ENCODE measurements at places on chromosomes 7 and 10.

DNA sequence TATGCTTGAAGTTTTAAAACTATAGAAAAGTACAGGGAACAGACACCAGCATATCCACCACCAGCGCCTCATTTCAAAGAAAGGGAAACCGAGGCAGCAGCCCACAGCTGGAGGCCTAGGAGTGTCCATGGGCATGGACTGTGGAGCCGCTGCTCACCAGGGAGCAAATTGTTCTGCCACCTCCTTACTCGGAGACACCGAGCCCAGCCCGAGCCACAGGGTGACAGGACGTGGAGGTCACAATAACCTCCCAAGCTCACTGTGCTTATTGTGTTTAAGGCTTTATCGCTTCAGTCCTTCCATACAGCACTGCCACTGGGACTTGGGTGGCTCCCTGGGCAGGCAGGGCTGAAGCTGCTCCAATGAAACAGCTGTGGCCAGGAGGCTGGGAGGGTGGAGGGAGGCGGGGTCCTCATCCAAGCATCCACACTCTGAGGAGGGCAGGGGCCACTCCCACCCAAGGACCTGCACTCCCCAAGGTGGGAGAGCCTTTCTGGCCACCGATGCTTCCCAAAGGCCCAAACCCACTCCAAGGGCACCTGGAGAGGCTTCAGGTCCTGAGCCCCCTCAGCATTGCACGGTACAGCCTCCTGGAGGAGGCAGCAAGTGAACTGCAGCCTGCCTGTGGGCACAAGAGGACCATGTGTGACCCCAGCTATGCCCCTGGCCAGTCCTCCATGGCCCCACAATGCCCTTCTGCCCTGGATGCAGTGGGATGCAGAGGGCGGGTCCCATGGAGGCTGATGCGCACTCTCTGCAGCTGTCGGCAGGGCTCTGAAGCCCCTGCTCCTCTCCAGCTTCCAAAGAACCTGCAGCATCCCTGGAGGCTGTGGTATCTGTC lies 38.7 kb upstream of the RET start:
- DNase-seq = no peak

- DNase-seq = no peak
These were observed 35.8 kb downstream of the DDIT4 start for GRCh38 chr10:72309290-72310240.

DNA sequence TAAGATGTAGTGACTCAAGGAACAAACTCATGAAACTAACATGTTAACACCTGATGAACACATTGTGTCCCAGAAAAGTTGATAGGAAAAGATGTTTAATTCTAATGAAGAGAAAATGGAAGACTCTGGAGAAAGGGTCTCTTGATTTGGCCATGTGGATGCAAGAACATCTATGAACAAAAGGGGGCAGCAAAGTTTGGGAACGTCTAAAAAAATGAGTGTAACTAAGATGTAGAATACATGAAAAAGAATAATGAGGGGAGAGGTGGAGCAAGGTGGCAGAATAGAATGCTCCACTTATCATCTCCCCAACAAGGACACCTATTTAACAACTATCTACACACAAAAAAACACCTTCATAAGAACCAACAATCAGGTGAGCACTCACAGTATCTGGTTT lies 805.1 kb downstream of the TNS3 start:
- no peak for DNase-seq

GRCh38 chr10:19970717-19971116 lies 154.5 kb downstream of the PLXDC2 start:
- DNase-seq = no peak

DNA sequence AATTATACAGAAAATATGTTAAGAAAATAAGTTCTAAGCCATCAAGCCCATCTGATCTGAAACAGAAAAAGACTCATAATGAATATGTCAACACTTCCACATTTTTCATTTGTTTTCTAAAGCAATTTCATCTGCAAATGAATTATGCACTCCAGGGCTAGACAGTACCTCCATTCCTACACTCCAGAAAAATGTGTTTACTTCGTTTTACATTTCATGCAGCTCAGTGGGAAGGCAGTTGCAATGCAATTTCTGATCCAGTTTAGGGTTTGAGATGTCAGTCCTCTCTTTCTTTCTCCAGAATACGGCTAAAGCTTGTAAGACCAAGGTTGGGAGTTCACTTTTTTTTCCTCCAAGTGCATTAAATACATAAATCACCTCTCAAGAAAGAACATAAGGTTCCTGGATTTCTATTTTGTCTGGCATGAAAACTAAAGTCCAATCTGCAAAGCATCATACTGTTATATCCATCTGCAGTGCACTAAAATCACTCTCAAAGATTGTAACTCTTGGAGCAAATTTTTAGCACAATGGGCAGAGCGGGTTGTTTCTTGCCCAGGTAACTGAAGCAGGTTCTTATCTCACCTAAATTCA lies 348.8 kb upstream of the C7orf33 start:
- no peak for DNase-seq

GRCh38 chr7:143238289-143238980 lies 16.6 kb downstream of the TAS2R40 start:
- no peak for DNase-seq

DNA sequence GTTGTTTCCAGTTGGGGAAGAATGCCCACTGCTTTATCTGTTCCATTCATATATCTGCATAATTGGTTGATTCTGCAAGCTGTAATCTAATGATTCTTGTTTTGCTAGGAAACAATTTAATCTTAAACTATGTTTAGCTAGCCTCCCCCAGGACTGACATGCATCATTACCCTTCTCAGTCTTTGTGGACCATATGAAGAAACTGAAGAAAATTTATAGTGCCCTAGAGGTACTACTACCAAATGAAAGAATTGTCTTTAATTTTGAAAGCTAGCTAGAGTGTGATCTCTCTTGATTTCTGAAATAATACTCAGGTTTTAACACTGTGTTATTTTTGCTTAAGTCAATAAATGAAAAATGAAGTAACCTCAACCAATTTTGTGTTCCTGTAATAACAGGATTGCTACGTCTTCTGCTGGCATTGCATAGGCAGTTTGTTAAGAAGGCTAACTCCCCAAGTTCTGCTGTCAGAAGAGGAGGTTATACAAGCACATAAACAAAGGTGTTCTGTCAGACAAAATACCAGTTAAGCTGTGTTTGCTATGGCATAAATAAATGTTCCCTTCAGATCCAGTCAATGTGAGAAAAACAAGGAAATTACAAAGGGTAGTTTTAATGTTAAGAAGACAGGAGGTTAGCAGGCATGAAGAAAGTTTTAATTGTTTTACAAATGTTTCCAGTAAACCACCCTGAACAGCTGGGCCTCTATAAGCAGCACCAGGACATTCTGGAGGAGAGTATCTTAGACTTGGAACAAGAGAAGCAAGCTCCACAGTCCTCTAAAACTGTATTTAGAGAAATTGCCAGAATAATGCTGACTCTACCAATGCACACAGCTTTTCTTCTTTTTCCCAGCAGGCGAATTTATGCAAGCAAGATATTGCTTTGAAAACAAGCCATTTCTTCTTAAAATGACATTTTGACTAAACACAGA lies 90.3 kb upstream of the CTTNBP2 start:
- no peak for DNase-seq

DNA sequence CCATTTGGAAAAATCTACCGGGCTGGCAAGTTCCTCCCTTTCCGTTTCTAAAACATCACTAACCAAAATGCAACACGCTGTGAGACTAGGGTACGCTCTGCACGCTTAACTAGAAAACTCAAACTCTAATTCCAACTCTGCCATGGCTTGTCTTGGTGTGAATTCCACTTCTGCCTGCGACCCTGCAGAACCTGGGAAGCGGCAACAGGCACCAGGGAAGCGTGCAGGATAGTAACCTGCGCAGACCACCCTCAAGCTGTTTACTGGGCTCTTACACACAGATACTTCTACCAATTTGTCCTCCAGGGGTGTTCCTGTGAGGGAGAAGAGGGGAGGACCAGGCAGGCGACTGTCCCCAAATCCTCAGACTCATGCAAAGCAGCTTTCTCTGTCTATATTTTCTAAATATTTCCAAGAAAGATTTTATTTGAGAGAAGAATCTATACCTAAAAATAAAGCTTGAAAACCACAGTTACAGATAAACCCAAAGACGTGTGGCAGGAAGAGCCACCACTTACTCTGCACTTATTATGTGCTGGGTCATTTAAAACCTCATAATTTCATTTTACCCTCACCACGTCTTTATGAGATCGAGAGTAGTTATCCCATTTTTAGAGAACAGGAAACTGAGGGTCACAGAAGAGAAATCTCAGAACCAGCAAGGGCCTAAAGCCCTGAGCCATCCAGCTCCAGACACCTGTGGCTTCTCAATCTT lies 52.9 kb downstream of the CPXM2 start:
- DNase-seq = no peak

GRCh38 chr7:75951506-75951905 lies 36.6 kb downstream of the POR start:
- no peak for DNase-seq

GRCh38 chr10:17427201-17427600 lies 27.2 kb downstream of the ST8SIA6 start:
- no peak for DNase-seq

DNA sequence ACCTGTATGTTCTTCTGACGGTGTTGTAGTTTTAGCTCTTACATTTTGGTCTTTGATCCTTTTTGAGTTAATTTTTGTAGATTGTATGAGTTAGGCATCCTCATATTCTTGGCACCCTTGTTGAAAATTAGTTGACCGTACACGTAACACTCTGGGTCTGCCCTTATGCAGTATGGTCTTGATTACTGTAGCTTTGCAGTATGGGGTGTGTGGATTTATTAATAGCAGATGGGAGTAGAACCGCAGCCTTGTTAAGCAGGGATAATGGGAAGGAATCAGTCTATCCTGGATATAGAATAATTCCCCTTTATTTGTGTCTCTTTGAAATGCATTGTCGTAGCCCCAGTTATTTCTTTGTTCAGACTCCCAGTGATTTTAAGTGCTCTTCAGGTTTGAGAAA lies 95.5 kb downstream of the UBE3C start:
- DNase-seq = no peak

GRCh38 chr10:25176421-25176968 lies 1.7 kb downstream of the GPR158 start:
- DNase-seq = no peak

GRCh38 chr10:33224251-33224965 lies 110.1 kb downstream of the NRP1 start:
- no peak for DNase-seq

DNA sequence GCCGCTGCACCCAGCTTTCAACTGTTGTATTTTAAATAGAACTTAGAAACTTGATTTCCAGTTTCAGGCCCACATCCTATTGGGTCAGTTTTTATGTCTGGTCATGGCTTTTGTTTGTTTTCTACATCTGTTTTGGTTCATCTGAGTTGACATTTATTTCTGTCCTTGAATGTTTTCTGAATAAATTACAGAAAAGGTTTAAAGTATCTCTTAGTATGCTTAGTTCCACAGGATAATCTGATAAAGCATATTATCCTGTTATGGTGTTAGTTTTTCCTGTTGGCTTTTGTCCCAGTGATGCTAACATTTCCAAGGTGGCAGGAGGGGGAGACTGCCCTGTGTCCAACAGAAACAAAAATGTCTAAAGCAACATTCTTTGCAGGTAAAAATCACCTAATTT lies 733.2 kb downstream of the INHBA start:
- no peak for DNase-seq

DNA sequence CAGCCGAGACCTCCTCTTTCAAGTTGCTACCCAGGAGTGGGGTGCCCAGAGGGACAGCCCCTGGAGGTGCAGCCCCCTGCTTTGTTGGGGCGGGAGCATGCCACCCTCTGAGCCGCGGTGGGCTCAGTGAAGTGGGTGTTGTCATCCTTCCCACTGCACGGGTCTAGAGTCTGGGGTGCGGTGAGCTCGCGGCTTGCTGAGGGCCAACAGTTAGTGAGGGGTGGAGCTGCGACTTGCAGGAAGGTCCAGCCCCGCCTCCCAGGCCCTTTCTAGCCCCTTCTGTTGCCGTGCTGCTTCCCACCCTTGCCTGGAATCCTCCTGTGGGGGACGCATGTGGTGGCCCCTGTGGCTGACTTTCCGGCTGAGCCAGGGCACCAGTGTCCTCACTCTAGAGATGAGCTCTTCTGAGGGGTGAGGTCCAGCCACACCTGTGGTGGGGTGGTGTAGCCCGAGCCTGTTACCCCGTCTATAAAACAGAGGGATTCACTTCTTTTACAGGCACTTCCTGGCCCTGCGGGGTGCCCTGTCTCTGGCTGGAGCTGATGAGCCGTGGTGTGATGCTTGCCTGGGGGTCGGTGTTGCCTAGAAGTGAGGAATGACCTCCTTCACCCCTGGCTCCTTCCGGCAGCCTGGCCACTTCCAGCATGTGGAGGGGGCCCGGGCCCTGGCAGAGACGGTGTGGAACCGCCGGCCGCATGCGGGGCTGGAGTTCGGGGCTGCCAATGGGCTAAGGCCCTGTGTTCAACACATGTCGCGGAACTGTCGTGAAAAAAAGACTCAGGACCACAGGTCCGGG lies 127.9 kb downstream of the FAM53B start:
- DNase-seq = no peak

DNA sequence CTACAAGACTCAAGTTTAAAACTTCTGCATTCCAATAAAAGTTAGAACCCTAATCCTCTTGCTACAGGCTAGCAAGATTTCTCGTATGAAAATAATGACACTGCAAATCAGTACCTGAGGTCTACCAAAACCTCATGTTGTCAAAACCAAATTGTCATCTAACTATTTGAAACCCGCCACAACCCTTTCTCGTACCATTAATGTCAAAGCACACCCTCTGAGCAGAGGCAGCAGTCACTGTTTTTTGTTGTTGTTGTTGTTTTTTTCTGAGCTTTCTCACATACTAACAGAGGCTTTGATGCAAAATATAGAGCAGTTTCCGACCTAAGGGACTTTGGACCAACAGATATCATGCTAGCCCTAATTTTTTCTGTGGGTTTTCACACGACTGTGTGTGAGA lies 563.9 kb upstream of the C7orf33 start:
- DNase-seq = no peak

GRCh38 chr7:114988026-114988425 lies 66.1 kb downstream of the MDFIC start:
- DNase-seq = no peak

DNA sequence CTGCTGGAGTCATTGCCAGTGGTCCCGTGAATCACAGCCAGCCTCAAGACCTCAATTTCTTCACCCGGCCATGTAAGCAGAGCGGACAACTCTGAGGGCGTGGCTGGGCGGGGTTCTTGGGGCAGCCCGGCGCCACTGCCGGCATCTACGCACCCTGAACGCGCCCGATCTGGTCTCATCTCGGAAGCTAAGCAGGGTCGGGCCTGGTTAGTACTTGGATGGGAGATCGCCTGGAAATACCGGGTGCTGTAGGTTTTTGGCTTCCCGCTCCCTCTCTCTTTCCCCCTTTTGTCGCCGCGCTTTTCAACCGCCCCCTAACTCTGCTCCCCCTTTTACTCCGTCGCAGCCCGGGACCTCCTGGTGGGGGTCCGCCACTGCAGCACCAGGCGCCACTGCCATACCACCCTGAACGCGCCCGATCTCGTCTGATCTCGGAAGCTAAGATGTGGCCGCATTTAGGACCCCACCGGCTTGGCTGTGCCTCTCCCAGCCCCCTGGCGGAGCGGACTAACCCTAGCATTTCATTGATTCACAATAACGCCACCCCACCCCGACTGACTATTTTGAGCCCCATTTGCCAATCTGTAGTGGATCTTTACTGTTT lies 25.3 kb downstream of the GARIN1A start:
- DNase-seq = peak; percentile 60

Data from stimulated activated CD4-positive, alpha-beta T cell treated with anti-CD3 and anti-CD28 coated beads, Interleukin-2, amount 100 ng/mL, for 48 hours (primary cell).